ENCODE measurements at places on chromosomes 2 and 18.
A peak's percentile ranks its signal among the peaks of the same experiment; 100 is the strongest.

GRCh38 chr2:21372654-21373053 is 248.9 kb downstream of the TDRD15 start:
- DNase-seq, result no peak

DNA sequence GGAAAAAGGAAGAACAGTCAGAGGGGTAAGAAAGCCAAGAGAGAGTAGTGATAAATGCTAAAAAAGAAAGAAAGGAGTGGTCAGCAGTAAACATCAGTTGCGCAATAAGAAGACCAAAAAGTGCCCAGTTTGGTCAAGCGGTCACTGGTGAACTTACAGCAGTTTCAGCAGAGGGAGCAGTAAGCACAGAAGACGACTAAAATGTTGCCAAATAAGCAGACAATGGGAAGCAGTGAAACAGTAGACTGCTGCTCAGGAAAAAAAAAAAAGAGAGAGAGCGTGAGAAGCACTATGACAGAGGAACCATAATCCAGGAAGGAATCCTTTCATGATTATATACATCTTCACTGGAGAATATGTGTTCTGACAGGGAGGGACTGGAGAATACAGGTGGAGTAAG is 45.8 kb downstream of the DNAJC10 start:
- no peak for DNase-seq

DNA sequence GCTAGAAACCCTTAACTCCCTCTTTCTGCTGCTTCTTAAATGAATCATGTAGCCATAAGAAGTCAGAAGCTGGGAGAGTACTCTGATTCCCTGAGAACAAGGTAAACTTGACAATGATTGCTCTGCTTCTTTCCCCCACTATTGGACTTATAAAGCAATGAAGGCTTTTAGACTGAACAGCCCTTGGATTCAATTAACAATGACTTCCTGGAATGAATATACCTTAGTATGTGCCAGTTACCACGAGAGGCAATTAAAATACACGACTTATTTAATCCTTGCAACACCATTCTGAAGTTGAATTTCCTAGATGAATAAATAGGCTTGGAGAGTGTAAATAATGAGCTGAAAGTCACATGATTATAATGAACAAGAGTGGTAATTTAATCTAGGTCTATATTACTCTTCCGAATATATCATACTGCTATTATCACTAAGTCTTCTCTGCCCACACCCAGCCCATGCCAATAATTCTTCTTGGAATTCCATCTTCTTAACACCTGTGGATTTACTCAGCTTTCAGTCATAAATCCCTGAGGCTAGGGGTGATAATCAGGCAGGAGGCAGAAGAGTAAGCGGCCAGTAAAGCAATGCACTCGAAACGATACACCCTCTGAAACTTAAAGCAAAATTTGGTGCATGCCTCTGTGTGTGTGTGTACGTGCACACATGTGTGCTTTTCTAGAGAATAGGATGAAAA is 170.2 kb downstream of the ATAD2B start:
- DNase-seq, result peak; percentile 54

- DNase-seq, result peak; percentile 10
Measured at GRCh38 chr2:107529146-107529545, 297.5 kb upstream of the RGPD4 start.

GRCh38 chr2:149487189-149487588 is 100.4 kb downstream of the MMADHC start:
- DNase-seq, result no peak

DNA sequence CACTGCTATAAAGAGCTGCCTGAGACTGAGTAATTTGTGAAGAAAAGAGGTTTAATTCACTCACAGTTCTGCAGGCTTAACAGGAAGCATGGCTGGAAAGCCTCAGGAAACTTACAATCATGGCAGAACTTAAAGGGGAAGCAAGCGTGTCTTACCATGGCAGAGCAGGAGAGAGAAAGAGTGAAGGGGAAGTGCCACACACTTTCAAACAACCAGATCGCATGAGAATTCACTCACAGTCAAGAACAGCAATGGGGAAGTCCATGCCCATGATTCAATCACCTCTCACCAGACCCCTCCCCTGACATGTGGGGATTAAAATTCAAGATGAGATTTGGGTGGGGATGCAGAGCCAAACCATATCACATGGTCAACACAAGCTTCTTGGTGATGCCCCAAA is 34.7 kb upstream of the CDK5R2 start:
- no peak for DNase-seq

DNA sequence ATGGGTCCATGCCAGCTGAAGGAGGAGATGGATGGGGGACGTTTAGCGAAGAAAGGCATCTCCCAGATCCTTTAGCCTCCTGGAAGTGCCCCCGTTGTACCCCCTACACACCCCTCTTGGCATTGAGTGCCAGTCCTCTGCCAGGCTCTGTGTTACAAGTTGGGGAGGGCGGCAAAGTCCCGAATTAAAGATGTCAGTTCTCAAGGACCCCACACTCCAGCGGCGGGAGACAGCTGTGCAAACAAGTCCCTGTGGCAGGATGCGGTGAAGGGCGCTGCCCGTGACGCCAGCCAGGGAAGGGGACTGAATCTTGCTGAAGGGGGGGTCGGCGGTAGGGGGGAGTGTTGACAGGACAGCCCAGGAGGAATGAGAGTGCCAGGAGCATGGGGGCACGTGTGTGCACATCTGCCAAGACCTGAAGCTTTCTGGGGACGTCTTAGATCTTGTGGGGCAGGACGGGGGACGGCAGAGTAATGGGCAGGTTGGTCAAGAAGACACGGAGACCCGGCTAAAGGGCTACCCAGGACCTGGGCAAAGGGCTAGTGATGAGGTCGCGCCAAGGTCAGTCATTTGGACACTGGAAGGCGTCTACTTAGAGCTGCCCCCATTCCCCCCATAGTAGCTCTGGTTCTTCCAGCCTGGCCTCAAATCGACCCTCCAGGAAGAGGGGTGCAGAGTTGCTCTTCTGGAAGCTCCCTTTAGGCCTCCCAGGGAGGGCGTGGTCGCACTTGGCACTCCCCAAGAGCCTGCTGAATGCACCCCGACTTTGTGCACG is 2.8 kb upstream of the CTDSP1 start:
- peak; percentile 56 for DNase-seq

DNA sequence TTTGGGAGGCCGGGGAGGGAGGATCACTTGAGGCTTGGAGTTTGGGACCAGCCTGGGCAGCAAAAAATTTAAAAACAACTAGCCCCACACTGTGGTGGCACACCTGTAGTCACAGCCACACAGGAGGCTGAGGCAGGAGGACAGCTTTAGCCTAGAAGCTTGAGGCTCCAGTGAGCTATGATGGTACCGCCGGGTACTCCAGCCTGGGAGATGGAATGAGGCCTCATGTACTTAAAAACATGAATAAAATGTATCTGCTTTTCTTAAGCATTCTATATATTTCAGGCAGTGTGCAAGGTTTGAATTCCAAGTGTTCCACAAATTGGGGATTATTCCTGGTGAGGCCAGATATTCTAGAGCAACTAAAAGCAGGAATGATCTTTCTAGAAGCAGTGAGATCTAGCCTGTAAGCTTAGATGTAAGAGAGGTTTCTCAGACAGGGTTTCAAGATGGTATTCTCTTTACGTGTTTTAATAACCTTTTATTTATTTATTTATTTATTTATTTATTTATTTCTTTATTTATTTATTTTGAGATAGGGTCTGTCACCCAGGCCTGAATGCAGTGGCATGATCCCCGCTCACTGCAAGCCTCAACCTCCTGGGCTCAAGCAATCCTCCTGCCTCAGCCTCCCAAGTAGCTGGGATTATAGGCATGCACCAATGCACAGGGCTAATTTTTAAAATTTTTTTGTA is 4.1 kb upstream of the MARCHF7 start:
- DNase-seq, result no peak

DNA sequence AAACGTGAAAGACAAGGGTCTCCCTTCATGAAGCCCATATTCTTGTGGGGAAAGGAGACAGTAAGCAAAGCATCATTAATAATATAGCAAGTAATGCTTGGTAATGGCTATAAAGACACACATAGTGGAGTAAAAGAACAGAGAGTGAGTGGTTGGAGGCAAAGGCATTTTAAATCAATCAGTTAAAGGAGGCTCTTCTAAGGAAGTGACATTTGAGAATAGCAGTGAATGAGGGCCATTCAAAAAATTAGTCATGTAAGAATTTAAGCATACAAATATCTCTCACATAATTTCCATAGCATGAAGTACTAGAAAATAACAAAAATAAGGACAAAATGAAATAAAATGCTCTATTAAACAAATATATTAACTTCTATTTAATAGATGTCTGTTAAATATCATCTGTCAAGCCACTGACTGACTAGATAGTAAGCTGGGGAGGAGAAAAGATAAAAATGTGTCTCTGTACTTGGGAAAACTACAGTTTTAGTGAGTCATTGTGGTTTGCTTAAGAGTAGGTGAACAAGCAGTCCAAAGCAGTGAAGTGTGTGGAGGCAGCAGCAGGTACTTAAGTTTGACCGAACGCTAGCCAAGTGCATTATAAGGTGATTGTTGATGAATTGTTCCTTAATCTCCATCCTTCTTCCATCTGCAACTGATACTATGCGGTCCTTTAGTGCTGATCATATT is 160.1 kb downstream of the PARD3B start:
- DNase-seq, result peak; percentile 16

DNA sequence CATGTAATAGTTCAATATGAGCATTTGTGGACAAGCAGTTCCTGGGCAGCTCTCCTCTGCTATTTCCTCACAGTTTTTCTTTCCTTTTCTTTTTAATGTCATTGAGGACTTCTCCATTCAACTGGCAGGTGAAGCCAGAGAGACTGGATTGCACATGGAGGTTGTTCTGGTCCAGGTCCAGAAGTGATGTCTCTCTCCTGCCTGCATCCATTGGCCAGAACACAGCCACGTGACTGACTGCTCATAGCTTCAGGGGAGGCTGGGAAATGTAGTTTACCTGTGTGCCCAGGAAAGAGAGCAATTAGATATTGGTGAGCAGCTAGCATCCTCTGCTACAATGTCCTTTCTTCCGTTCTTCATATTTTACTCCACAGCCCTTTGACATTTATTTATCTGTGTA is 20.2 kb upstream of the ADAM23 start:
- DNase-seq, result no peak

DNA sequence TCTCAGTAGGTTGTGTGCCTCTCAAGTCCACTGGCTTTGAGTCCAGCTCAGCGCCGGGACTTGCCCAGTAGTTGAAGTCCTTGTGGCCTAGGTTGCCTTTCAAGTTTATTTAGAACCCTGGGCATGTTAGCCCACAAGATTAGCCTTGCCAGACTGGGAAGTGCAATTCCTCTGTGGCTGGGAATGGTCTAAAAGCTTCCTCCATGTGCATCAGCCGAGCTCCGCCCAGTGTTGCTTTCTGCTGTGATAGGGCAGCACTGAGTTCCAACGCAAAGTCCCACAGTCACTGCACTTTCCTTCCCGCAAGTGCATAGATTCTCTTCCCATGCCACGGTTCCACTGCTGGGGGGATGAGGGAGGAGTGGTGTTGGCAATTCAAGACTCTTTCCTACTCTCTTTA is 308.9 kb upstream of the THUMPD2 start:
- DNase-seq, result no peak

GRCh38 chr2:14433946-14434495 is 198.5 kb upstream of the LRATD1 start:
- DNase-seq, result no peak

GRCh38 chr2:86769838-86770237 is 20.9 kb downstream of the CD8A start:
- no peak for DNase-seq

GRCh38 chr2:27003007-27003406 is 29.8 kb upstream of the TMEM214 start:
- DNase-seq, result no peak

DNA sequence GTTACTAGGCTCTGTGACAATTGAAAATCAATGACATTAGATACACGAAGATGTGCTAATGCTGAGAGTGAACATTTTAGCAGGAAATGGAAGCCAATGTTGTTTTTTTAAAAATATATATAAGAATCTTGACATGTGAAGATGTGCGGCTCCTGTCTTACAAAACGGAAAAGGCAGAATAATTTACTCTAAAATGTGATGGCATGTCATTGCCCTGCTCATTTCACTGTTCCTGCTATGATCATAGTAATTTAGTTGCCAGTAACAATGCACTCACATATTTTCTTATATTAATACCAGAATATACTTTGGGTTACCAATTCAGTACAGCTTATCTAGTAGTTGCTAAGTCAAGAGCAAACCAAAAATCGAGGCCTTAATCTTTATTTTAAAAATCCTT is 10.3 kb downstream of the EPHA4 start:
- no peak for DNase-seq

DNA sequence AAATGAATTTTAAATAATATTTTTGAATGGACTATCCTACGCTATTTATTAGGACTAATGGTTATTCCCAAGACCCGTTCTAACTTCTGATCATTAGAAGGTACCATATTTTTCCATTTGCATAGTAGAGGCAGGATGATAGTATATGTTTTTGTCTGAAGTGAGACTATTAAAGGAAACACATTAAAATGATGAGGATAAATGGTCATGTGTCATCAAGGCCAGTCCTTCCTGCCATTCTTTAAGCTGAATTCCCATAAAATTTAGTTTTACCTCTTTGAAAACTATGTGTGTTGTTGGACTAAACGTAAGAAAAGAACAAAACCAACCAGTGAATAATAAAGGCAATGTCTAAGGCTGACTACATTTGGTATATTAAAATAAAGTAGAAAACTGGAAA is 121.8 kb downstream of the SLC8A1 start:
- DNase-seq, result no peak

DNA sequence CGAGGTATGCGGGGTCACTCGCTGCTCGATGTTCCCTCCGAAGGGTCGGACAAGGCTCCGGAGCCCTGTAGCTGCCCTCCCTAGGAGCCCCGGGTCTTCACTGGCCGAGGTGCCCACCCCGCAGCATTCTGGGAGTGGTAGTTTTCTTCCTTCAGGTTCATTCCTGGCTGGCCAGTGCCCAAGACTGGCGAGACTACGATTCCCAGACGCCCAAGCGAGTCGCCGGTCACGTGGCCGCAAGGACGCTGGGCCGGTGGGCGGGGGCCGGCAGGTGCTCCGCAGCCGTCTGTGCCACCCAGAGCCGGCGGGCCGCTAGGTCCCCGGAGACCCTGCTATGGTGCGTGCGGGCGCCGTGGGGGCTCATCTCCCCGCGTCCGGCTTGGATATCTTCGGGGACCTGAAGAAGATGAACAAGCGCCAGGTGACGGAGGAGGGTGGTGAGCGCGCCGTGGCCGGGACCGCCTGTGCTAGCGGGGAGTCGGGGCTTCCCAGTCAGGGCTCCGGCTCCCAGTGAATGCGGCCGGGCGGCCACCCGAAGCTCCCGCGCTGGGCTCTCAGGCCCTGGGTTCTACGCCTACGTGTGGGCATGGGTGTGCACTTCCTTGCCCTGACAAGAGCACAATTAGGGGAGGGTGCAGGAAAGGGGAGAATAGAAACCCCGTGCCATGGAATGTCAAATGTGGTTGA is at the start of gene SEC11C:
TSS of gene SEC11C (plus strand) at position 270 of the 687 bp plus-strand sequence. CDS start at position 335, 65 bp downstream.
- DNase-seq, result peak; percentile 95

GRCh38 chr2:43274055-43274454 is 47.6 kb upstream of the ZFP36L2 start:
- no peak for DNase-seq

DNA sequence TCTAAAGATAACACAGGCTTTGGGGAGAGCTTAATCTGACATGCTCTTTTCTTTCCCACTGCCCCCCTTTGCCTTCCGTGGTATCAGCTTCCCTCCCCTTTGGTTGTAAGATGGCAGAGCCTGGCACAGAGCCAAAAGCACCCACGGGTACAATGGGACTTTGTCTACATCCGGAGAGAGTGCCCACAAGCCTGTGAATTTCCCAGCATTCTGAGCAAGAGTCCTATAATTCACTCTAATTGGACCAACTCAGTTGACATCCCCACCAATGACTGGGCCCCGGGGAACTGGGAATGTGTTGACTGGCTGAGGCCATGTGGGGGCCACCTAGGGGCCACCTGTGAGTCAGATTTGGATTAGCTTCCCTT is 20.1 kb upstream of the C2orf72 start:
- no peak for DNase-seq

Data from fibroblast of upper back skin (primary cell).